Ovary (tissue), 10 donors: ENCODE measurements at places on chromosomes 6 and 20. TPM values are rescaled to one million over a fixed set of nuclear protein-coding genes. Genes with fewer than 3 reads are reported as not detected.

Gene TCF15
- 0.61 TPM for total RNA-seq

Gene C20orf144
- not detected for total RNA-seq

Gene ADGRB3
- 0.96 TPM for total RNA-seq

Gene BMP7
- 0.20 TPM for total RNA-seq

DNA sequence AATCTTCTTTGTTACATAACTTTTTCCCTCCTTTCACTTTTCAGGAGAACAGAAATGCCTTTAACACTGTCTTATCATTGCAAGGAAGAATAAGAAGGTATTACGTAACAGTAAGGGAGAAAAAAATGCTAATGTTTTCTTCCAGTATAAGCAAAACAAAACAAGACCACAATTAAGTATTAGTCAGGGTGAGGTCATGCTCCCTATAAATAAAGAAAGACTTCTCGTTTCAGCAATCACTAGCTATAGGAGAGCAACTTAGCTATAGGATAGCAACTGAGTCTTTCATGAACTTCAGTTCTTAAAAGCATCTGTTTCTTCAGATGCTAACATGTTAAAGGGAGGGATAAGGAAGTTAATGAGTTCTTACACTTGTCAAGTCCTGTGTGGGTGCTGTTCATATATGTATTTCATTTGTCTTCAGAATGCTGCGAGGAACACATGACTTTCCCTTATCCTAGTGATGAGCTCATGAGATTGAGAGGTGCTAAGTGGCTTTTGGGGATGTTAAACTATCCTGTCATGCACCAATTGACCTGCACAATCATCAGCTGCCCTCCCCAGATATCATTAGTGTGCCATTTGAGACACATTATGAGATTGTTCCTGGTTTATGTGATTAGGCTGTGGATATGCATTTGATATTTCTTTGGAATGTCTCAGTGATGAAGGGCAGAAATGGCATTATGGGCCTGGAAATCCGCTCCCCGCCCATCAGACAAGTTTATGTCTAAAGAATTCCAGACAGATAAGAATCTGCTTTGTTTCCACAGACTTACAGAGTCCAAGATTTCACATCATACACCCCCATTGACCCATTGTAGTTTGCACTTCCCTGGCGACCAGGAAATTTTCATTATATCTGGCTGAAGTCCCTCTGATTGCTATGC is 37.5 kb downstream of the LAMA4 start:
- no peak for DNase-seq
- H3K27ac ChIP-seq, result no peak overlapping the region
- no peaks in the 10 kb centered on the region for H3K36me3 ChIP-seq

GRCh38 chr6:392441-393390 is 1.2 kb downstream of the IRF4 start:
- H3K36me3 ChIP-seq, result no peaks in the 10 kb centered on the region
- H3K4me1 ChIP-seq, result peaks cover 8% of the 10 kb centered on the region
- H3K27me3 ChIP-seq, result no peaks in the 10 kb centered on the region
- DNase-seq, result no peak
- H3K4me3 ChIP-seq, result peak overlapping the region; percentile 20

DNA sequence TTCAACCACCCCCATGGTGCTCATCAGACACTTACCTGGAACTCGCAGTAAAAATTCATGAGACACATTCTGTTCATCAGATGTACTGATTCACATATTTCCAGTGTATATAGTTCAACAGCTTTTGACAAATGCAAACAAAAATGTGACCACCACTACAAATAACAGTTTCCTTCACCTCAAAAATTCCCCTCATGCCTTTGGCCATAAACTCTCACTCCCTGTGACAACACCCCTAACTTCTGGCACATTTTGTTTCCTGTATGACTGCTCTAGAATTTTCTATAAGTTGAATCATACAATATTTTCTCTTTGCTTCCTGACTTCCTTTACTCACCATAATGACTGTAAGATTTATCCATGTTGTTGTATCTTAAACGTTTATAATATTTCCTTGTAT is 63.7 kb downstream of the C6orf118 start:
- DNase-seq, result no peak
- no peaks in the 10 kb centered on the region for H3K36me3 ChIP-seq
- H3K27ac ChIP-seq, result no peak overlapping the region

GRCh38 chr6:2651961-2652360 is 98.8 kb downstream of the MYLK4 start:
- no peaks in the 10 kb centered on the region for H3K27me3 ChIP-seq
- no peak overlapping the region for H3K4me3 ChIP-seq
- H3K36me3 ChIP-seq, result no peaks in the 10 kb centered on the region
- no peak overlapping the region for H3K27ac ChIP-seq
- H3K4me1 ChIP-seq, result no peaks in the 10 kb centered on the region

DNA sequence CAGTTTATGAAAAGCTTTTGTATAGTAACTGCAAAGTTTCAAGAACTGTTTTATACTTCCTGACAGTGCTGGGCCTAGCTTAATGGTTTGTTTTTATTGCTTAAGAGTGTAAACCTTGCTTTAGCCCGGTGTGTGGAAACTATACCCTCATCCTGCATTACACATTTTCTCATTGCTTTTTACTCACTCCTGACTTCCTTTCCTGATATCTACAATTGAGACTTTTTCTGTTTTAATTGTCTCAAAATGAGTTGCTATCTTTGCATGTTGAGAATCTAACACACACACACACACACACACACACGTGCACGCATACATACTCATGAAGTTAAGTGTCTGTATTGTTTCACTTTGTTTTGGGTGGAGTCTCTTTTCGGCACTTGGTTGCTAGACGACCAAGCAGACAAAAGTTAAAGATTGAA is 16.7 kb downstream of the BMP2 start:
- no peaks in the 10 kb centered on the region for H3K4me1 ChIP-seq
- no peaks in the 10 kb centered on the region for H3K36me3 ChIP-seq
- H3K4me3 ChIP-seq, result no peak overlapping the region
- DNase-seq, result no peak

GRCh38 chr6:130033949-130034348 is 15.6 kb downstream of the L3MBTL3 start:
- H3K36me3 ChIP-seq, result no peaks in the 10 kb centered on the region
- DNase-seq, result no peak
- no peaks in the 10 kb centered on the region for H3K27me3 ChIP-seq
- no peak overlapping the region for H3K4me3 ChIP-seq

- H3K36me3 ChIP-seq, result no peaks in the 10 kb centered on the region
- H3K4me3 ChIP-seq, result no peak overlapping the region
- no peaks in the 10 kb centered on the region for H3K27me3 ChIP-seq
- H3K4me1 ChIP-seq, result peaks cover 1% of the 10 kb centered on the region
- DNase-seq, result no peak
Observed at GRCh38 chr20:53495398-53496092, 98.1 kb downstream of the ZNF217 start.

- DNase-seq, result no peak
- H3K27ac ChIP-seq, result no peak overlapping the region
- no peaks in the 10 kb centered on the region for H3K36me3 ChIP-seq
- no peaks in the 10 kb centered on the region for H3K27me3 ChIP-seq
- no peaks in the 10 kb centered on the region for H3K4me1 ChIP-seq
Observed at GRCh38 chr20:63463400-63464288, 8.8 kb downstream of the KCNQ2 start.

- no peak for DNase-seq
- no peaks in the 10 kb centered on the region for H3K4me1 ChIP-seq
- H3K27me3 ChIP-seq, result no peaks in the 10 kb centered on the region
- no peak overlapping the region for H3K27ac ChIP-seq
Observed at GRCh38 chr6:157428427-157429202, 47.6 kb downstream of the ZDHHC14 start.

DNA sequence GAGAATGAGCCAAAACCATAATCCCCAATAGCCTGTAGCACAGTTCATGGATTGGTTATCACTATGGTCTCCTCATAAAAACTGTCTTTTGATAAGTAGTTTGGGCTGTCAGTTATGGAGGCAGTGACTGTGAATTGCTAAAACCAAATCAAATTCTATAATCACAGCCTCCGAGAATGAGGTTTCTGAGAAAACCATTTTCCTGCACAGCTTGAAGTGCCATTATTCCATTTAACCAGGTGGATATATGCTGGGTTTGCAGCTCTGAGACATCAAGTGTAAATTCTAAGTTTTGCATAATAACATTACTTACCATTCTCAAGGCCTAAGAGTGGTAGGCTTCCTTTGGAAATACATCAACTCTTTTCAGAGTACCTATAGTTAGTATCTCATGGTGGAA is 485.4 kb downstream of the FRK start:
- H3K27ac ChIP-seq, result no peak overlapping the region
- no peaks in the 10 kb centered on the region for H3K27me3 ChIP-seq
- no peaks in the 10 kb centered on the region for H3K36me3 ChIP-seq
- DNase-seq, result no peak
